ENCODE measurements at places on chromosomes 4 and X.

- DNase-seq: no peak
Observed at GRCh38 chrX:38985375-38985774, 184.1 kb downstream of the MID1IP1 start.

DNA sequence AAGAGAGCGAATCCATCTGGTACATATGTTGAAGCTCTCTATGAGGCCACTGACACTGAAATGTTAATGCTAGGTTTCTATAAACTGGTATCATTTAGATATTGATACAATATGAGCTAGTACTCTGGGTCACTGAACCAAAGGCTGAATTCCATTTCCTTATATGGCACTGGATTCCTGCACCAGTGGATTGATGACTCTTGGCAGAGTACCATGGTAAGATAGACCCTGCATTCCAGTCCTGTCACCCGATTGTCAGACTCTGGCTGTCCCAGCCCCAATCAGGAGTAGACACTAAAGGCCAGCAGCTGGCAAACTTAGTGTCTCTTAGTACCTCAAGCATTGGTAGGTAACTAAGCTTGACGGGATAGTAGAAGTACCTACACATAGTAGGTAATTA lies 44.0 kb upstream of the EOLA2 start:
- DNase-seq: peak; percentile 28

DNA sequence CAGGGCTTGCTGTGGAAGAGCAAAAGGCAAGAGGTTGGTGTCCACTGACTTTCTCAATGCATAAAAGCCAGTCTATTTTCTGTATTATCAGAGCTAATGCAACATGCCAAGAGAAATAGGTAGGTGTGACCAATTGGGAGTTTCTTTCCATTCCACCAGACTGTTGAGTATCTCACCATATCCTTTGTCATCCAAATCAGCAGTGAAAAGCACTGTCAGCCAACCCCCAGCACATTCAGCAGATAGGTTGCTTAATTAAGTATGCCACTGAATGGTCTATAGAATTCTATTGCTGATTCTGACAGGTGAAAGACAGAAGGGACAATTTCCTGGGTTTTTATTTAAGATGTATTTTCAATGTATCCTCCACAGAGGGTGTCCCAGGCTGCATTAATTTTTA lies 139.8 kb downstream of the HS6ST2 start:
- DNase-seq: no peak

GRCh38 chrX:69165087-69165651 lies at the start of gene PJA1:
Gene PJA1, minus strand, starts transcription at chrX:69165453. Its CDS starts 2,380 bp downstream, at chrX:69163073.
- DNase-seq: peak; percentile 92

DNA sequence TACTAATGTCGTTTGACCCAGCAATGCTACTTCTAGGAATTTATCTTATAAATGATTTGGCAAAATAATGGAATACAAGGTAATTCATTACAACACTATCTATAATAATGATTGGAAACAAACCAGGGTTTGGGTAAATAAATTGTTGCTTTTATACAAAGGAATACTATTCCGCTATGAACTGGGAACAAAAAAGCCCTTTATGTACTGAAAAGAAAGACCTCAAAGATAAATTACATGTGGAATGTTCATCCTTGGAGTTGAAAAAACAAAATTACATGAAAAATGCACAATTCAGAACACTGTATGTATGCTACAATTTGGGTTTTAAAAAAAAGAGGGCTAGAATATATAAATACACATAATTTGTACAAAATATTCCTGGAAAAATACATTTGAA lies 5.2 kb upstream of the NUP54 start:
- DNase-seq: no peak

DNA sequence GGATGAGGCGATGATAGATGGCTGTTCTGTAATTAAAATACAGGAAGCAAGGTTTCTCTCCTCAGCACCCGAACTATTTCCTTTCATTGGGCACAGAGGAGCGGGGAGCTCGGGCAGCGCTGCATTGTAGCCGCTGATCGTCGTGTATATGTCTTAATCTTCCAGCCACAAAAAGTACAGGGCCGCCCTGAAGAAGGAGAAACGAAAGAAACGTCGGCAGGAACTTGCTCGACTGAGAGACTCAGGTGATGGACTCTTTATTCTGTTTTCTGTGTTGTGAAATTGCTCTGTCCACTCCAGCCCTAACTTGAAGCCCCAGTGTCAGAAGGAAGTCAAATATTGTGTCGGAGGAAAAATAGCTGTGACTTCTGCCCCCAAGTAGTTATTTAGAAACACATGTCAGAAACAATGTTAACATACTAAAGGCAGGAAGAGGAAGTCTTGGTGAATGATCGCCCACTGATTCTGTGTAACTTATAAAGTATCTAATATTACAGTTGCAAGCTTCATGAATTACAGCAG lies 546 bp downstream of the ZRSR2 start:
- DNase-seq: peak; percentile 45

GRCh38 chr4:120801137-120801758 lies 121.3 kb downstream of the PRDM5 start:
- peak; percentile 54 for DNase-seq

- no peak for DNase-seq
Observed at GRCh38 chr4:67714955-67715354, 14.0 kb upstream of the UBA6 start.

DNA sequence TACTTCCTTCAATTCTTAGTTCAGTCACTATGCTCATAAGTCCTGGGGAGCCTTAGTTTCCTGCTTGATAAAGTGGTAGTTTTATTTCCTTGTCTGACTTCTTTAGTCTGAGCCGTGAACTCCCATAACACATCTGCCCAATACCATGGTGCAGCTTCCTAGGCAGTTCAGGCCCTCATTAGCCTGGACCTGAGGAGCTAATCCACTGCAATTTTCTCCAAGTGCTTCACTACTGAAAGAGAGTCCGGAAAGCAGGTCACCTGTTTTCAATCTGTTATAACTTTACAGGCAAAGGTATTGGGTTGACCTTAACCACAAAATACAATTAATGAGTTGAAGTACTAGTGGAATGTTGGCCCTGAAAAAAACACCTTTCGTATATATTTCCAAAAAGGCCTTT lies 245.4 kb upstream of the BOD1L1 start:
- DNase-seq: no peak

Data from muscle of leg (tissue), 16 donors.